A549 treated with AZD2906 at 1 μM for 4 hours (cell line): ENCODE measurements at places on chromosomes 1 and 21. TPM values are rescaled to one million over a fixed set of nuclear protein-coding genes. Genes with fewer than 3 reads are reported as not detected.

The TEX50 gene
- total RNA-seq = not detected in 5 replicates

The CD84 gene
- total RNA-seq = not detected in 5 replicates

The MAN1C1 gene
- total RNA-seq = 0.62 to 0.96 TPM (median 0.77 TPM) in 5 replicates

The CBS gene
- total RNA-seq = 11.4 to 13.8 TPM (median 12.0 TPM) in 5 replicates

The DRAXIN gene
- 0.03 to 0.10 TPM (median 0.06 TPM) in 5 replicates for total RNA-seq

The IL10 gene
- not detected in 5 replicates for total RNA-seq

The LRRN2 gene
- 11.3 to 13.5 TPM (median 11.7 TPM) in 5 replicates for total RNA-seq

The ETV3 gene
- 9.3 to 14.5 TPM (median 9.8 TPM) in 5 replicates for total RNA-seq

The NBPF11 gene
- 4.0 to 4.7 TPM (median 4.4 TPM) in 5 replicates for total RNA-seq

The AIRE gene
- 0.03 TPM in 1 of 5 replicates, not detected in the others for total RNA-seq

The DDAH1 gene
- total RNA-seq = 6.8 to 8.8 TPM (median 8.0 TPM) in 5 replicates

The CLCA4 gene
- not detected in 5 replicates for total RNA-seq
